ENCODE measurements at places on chromosomes 13 and 19. TPM values are rescaled to one million over a fixed set of nuclear protein-coding genes. Genes with fewer than 3 reads are reported as not detected.
A peak's percentile ranks its signal among the peaks of the same experiment; 100 is the strongest.

Gene ZNF613
- polyA plus RNA-seq: 1.6 TPM

DNA sequence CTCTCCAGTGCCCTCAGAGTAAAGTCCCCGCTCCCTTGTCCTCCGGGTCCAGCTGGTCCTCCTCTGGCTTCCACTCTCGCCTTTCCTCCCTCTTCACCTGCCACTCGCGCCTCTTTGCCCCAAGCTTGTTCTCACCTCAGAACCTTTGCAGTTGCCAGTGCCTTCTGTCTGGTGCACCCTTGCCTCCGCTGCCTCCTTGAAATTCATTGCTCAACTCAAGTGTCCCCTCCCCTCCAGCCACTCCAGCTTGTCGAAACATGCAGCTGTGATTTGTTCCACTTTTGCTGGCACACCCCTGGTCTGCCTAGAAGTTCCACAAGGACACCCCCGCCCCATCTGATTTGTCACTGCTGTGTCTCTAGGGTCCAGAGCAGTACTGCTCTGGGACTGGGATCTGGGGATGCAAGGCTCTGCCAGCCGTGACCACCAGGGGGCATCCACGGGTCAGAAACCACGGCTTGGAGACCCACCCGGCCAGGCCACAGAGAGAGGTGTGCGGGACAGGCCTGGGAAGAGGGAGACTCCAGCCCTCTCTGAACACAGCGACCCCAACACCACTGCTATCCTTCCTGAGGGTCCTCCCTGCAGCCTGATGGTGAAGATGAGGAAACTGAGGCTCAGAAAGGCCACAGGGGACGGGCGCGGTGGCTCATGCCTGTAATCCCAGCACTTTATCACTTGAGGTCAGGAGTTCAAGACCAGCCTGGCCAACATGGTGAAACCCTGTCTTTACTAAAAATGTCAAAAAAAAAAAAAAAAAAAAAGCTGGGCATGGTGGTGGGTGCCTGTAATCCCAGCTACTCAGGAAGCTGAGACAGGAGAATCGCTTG, 49.9 kb downstream of the AP1M1 start:
- peak; percentile 76 for DNase-seq

DNA sequence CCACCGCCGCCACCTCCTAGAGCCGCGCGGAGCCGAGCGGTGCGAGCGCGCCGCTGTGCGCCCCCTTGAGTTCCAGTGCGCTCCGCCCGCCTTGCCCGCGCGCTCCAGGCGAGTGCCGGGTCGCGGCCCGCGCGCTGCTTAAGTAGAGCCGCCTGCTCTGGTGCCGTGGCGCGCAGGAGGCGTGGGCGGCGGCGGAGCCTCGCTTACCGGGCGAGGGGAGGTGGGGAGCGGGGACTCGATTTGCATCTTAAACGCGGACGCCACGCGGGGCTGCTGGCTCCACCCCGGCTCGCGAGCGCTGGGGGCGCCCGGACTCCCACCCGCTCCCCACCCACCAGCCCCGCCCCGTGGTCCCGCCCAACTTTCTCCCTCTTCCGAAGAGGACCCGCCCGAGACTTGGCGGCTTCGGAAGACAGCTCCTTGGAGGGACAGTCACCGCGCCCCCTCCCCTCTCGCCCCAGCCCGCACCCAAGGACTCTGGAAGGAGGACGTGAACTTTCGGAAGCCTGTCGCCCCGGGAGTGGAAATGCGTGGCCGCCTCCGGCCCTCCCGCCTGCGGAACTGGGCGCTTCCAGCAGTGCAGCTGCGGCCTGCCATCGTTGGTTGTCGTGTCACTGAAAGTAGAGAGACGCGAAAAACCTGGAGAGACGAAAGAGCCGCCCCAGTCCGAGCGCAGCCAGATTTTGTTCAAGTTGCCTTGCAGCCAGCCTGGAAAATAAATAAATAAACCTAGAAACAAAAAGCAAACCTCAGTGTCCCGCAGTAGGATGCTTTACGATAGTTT, at the start of gene KCTD12:
TSS of gene KCTD12 (minus strand) at position 114 of the 784 bp plus-strand sequence. CDS start 257 bp downstream, outside the sequence.
- peak; percentile 72 for DNase-seq

Gene OR4F17
- not detected for polyA plus RNA-seq

Gene LAIR2
- not detected for polyA plus RNA-seq

- DNase-seq: no peak
Measured at GRCh38 chr13:48944221-48944620, 31.5 kb upstream of the FNDC3A start.

Gene PLPPR2
- polyA plus RNA-seq: 9.7 TPM

- no peak for DNase-seq
Measured at GRCh38 chr19:9054207-9054606, 32.7 kb upstream of the OR1M1 start.

- no peak for DNase-seq
Measured at GRCh38 chr13:27973961-27974662, 5.0 kb upstream of the CDX2 start.

DNA sequence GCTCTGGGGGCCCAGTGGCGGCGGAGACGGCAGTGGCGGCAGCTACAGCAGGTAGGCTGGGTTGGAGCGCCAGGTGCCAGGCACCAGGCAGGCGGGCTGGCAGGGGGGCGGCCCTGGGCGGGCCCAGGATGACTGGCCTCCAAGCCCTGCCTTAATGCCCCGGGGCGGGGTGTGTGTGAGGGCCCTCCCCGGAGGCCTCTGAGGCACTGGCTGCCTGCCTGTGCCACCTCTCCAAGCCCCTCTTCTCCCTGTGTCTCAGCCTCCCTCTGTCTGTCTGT, at the start of gene KLK11:
TSS of gene KLK11 (minus strand) at position 63 of the 278 bp plus-strand sequence. CDS start 985 bp downstream, outside the sequence.
- no peak for DNase-seq

- DNase-seq: peak; percentile 48
Measured at GRCh38 chr13:78658630-78659449, at the start of gene OBI1. Gene OBI1 (minus strand): TSS chr13:78659155. CDS start chr13:78659120, 35 bp downstream.

Gene INSR
- polyA plus RNA-seq: 2.0 TPM

DNA sequence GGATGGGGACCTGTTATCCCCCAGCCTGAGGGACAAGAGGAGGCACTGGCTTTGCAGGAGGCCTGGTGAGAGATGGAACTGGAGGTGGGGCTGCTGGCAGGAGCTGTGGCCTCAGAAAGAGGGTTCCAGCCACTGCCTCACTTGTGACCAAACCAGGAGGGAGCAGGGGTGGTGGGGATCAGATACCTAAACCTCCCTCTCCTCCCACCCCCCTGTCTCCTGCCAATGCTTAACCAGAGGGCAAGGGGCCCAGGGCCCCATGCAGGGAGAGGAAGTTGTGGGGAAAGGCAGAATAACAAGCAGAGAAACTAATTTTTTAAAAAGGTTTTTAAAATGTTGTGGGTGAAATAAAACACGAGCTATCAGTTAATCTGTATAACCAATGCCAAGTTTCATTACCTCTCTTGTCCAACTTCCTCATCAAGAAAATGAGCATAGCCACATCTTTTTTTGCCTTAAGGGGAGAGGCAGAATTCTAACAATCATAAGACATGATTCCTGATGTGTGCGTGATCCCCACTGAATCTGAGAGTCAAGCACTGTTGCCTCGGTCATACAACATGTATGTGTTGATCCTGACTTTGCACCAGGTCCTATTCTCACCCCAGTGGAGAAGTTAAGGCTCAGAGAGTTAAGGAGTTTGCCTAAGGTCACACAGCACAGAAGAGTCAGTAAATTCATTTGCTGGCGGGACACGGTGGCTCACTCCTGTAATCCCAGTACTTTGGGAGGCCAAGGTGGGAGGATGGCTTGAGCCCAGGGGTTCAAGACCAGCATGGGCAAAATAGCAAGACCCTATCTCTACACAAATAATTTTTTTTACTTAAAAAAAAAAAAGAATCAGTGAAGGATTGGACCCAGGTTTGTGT, 12.9 kb downstream of the FXYD5 start:
- no peak for DNase-seq

DNA sequence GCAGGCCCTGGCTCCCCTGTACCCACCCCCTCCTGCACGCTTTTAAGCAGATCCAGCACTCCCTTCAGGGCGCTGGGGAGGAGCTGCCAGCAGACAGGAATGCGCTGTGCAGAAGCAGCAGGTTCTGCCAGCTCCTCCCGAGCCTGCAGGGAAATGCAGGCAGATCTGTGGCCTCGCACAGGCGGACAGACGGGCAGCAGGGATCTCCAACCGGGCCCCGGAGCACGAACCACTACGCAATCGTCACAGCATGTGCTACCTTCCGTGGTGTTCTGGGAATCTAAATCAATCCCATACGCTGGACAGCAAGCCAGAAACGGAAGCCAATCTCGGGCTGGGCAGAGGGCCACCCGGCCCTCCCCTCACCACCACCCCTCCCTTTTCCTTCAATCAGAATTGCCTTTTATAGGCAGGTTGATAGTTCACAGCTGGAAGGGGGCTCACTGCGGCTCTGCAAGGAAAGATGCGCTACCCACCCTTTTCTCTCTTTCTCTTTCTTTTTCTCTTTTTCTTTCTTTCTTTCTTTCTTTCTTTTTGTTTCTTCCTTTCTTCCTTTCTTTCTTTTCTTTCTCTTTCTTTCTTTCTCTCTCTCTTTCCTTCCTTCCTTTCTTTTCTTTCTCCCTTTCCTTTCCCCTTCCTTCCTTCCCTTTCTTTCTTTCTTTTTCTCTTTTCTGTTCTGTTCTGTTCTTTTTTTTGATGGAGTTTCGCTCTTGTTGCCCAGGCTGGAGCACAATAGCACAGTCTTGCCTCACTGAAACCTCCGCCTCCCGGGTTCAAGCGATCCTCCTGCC, 99.9 kb downstream of the GNG7 start:
- DNase-seq: no peak

DNA sequence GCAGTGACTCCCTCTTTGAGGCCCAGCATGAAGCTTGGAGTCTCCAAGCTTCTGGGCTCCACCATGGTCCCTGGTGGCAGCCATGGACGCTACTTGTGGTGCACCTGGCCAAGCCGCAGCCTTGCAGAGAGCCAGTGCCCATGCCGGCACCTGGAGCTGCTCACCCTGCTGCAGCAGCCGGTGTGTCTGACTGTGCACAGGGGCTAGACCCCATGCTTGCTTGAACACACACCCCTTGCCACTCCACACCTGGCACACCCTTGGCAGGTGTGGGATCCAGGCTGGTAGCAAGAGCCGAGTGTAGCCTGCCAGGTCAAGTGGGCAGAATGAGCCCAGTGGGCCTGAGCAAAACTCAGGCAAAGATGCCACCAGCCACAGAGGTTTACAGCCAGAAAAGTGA, 18.6 kb upstream of the MLLT1 start:
- no peak for DNase-seq

DNA sequence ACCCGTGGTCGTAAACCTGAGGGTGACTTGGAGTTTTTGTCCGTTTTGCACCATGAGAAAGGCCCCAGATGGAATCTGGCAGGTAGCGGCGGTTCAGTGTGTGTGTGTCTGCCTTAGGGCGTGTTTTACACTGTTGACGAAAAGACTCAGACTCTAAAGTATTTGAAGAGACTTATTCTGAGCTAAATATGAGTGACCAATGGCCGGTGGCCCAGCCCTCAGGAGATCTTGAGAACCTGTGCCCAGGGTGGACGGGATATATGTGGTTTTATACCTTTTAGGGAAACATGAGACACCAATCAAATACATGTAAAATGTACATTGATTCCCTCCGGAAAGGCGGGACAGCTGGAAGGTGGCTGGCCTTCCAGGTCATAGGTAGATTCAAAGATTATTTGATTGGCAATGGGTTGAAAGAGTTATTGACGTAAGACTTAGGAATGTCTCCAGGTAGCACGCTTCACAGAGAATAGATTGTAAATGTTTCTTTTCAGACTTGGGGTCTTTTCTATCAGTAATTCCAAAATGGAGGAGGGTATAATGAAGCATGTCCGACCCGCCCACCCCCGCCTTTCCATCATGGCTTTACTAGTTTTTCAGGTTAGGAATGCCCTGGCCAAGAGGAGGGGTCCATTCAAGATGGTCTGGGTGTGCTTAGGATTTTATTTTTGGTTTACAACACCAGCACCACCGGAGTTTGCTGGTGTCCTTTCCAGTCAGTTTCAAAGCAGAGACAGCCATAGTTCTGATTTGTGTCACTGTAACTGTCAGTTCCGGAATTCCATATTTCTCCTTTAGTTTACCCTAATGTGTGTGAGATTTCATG, 1.0 kb upstream of the ZNF529 start:
- peak; percentile 31 for DNase-seq

DNA sequence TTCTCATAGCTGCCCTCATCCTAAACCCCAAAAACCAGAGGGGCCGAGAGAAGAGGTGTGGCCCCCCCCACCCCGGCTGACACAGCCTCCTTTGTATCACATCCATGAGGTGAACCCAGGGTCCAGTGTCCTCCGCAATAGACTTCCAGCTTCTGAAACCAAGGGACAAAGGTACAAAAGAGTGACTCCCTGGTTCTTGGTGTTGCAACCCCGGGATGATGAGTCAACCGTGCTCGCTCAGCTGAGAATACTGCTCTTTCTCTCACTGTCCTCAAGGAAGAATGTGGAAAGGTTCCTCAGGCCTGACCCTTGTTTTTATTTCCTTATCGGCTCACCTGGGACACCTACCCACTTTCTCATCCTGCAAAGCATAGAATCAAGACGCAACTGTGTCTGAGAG, 5.5 kb downstream of the SLC15A1 start:
- DNase-seq: no peak

Gene ZNF888
- polyA plus RNA-seq: not detected

DNA sequence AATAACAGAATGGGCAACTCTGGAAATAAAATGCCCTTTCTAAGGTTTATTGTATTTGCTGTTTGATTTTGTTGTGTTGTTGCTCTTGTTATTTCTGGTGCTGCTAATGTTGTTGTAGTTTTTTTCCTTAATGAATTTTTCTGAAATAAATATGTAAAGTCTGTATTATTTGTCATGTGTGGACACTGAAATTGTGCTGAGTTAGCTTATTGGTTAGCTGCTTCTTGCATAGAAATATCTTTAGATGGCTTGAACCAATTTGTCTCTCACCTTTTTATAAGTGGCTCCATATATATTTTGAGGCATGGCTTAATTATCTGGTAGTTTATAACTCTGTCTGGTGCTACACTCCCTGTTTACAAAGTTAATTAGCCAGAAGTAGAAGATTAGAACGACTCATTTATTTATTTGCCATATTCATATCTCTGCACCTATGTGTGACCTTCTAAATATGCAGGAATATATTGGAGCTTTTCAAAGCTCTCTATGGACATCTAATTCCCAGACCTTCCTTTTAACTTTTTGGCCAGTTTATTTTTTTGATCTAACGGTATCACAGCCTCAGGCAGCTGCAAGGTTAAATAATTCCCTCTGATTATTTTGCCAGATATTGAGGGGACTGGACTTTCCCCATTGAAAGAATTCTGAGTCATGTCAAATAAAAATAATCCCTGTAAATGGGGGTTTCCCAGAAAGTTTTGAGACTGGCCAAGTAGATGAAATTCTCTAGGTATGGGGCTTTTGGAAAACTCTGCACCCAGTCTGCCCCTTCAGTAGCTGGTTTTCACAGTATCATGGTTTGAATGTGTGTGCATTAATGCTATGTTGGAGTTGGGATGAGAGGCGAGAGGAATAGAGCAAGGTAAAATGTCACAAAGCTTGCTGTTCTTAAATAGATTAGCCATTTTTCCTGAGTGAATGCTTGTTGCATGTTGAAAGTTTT, 1331.7 kb upstream of the MIR17HG start:
- DNase-seq: no peak

Gene SIGLEC9
- not detected for polyA plus RNA-seq
